NCI-H2227 treated with DMSO at 0.1 percent for 48 hours (cell line): ENCODE measurements at places on chromosomes 5 and 9.

- DNase-seq, result no peak
Observed at GRCh38 chr5:52065182-52065581, 681.9 kb downstream of the ISL1 start.

DNA sequence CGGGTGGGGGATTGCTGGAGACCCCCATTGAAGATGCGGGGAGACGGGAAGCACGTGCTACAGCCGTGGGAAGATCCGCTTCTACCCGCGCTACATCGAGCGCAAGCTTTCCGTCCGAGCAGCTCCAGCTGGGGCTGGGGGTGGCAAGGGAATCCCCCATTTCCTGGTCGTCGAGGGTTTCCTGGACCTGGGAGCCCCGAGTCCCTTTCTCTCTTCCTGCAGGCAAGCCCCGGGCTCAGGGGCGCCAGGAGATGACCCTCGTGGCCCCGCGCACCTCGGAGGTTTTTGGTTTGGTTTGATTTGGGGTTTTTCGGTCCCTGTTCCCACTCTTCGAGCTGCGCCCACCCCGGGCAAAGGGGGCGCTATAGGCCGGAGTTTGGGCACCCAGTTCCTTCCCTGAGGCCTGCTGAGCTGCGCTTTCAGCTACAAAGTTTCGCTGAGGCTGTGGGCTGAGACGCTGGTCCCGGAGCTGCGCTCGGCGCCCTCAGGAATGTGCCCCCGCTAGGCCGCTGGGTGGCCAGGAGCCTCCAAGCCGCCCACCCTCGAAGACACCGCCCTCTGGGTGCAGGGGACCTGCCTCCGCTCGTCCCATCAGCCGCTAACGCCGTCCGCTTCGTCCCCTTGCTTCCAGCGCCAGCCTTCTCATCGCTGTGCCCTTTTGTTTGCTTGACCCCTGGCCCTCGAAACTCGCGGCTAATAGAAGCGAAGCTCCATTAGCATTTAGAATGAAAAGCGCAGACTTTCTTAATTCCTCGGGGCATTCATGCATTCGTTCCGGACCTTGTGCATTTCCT is 2.9 kb downstream of the NR4A3 start:
- no peak for DNase-seq

DNA sequence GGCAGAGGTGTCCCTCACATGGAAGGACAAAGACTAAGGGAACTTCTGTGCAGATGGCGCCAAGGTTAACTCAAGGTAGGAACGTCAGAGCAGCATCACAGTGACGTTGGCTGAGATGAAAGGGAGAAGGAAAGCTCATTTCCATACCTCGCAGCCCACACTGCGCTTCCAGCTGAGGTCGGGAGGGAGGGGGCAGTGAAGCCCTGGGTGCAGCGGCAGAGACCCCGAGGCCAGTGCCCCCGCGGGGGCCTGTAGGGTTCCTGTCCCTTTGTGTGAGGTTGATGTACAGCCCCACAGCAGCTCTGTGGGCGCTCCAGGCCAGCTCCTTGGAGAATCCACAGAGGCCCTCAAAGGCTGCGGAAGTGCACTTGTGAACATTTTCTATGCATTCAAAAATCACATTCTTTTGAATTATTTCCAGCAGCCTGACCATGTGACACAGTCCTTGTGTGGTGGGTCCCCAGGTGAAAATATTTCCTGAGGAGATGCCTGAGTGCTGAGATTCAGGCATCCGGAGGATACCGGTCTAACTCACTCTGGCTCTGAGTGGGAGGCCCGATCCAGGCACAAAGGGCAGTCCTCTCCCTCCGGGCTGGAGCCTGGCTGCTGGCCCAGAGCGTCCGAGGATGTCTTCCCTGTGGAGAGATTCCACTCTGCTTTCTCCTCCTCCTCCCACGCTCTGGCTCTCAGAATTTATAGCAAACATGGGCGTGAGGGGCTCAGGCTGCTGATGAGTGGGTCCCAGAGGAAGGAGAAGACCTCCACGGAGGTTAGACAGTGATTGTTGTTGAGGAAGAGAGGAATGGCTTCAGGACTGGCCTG is 150.7 kb downstream of the ICE1 start:
- DNase-seq, result no peak

GRCh38 chr9:129282272-129282671 is 104.2 kb upstream of the IER5L start:
- no peak for DNase-seq

- no peak for DNase-seq
Observed at GRCh38 chr5:169913479-169913878, 66.8 kb downstream of the INSYN2B start.

GRCh38 chr9:95509851-95510708 is 6.7 kb downstream of the PTCH1 start:
- DNase-seq, result no peak

DNA sequence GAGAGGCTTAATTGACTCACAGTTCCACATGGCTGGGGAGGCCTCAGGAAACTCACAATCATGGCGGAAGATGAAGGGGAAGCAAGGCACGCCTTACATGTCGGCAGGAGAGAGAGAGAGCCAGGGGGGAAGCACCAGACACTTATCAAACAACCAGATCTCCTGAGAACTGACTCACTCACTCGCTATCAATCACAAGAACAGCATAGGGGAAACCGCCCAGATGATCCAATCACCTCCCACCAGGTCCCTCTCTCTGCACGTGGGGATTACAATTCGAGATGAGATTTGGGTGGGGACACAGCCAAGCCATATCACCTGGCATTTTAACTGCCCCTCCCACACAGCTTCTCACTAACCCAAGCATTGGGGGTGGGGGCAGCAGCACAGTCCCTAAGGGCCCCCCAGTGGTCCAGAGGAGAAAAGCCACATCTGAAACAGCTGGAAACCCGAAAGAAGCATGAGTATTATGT is 76.1 kb upstream of the ASS1 start:
- DNase-seq, result no peak

GRCh38 chr5:142888469-142889085 is 118.4 kb downstream of the ARHGAP26 start:
- DNase-seq, result peak; percentile 22

GRCh38 chr5:157362012-157362411 is 96.1 kb downstream of the CYFIP2 start:
- no peak for DNase-seq

GRCh38 chr9:111759762-111760639 is 34.7 kb downstream of the SHOC1 start:
- peak; percentile 41 for DNase-seq

DNA sequence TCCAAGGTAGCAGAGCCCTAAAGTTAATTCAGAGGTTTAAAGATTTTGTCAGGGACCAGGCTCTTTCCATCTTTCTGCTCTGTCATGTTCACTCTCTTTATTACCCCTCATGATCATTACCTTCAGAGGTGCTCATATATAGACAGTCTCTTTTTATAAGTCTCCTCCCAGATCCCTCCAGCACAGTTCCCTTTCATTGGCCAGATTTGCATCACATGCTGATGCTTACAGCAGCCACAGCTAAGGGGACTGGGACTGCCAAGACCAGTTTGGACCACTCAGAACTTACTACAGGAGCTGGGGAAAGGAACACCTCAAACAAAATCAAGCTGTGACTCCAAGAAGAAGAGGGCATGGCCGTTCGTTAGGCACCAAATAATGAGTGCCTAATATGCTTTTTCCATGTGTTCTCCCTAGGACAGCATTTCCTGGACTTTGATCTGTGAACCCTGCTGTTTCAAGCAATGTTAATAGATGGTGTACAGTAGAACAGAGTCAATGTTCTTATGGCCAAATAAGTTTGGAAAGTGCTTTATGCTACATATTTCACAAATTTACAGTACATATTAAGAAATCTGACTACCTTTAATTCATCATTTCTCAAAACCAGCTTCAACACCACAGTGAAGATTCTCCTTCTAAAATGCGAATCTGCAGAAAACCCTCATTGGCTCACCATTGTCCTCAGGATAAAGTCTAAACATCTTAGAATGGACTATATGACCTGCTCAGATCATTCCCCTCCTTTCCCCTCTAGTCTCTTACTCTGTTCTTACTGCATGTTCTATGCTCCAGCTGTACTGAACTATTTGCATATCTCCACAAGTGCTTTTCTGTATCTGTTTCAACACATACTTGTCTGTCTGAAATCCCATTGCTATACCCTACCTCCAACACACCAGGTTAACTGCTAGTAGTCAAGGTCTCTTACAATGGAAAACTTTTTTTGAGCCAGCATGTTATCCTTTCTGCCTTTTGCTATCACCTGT is 3.4 kb downstream of the C5orf58 start:
- DNase-seq, result no peak

- no peak for DNase-seq
Observed at GRCh38 chr5:9799606-9800005, 169.5 kb upstream of the TAS2R1 start.

DNA sequence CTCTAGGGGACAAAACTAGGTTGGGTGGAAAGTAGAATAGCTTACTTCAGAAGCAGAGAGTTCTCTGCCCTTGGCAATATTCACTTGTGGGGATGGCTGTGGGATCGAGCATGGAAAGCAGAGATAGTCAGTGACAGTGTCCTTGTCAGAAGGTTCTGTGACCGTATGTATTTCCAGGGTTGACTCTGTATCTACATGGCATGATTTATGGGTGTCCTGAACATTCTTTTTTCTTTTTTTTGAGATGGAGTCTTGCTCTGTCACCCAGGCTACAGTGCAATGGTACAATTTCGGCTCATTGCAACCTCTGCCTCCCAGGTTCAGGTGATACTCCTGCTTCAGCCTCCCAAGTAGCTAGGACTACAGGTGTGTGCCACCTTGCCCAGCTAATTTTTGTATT is 77.4 kb upstream of the LHFPL2 start:
- DNase-seq, result no peak

GRCh38 chr9:20242510-20243189 is 379.6 kb downstream of the MLLT3 start:
- no peak for DNase-seq

- DNase-seq, result no peak
Observed at GRCh38 chr5:139344177-139344576, 2.5 kb downstream of the PAIP2 start.

DNA sequence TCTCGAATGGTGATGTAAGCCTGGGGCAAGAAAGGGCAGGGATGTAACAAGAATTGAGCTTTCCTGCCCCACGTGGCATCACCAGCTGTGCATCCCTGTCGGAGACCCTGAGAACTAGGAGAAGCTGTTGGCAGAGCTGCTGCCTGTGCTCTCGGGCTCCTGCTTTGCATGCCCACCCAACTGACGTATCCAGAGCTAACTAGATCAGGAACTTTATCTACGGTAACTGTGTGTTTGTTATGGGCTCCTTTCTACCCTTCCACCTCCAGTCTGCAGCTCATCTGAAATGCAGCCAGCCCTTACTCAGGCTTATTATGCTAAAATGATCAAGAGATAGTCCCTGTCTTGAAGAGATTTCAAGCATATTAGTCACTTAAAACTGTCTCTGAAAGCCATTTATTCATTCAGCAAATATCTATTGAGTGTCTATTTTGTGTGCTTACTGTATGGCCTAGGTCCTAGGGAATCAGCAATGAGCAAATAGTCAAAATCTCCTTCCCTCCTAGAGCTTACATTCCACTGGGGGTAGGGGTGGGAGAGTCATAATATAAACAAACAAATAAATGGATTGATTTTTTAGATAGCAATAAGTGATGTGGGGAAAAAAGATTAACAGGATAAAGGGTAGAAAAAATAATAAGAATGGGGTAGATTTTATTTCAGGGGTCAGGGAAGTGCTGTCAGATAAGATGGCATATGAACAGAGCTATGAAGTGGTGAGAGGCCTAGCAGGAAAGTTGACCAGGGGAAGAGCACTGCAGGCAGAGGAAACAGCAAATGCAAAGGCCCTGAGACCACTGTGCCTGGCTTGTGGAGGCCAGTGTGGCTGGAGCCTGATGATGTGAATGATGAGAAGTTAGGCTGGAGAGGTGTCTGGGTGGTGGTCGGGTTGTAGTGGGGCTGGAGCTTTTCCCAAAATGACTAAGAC is 118.2 kb downstream of the GALNT10 start:
- no peak for DNase-seq

DNA sequence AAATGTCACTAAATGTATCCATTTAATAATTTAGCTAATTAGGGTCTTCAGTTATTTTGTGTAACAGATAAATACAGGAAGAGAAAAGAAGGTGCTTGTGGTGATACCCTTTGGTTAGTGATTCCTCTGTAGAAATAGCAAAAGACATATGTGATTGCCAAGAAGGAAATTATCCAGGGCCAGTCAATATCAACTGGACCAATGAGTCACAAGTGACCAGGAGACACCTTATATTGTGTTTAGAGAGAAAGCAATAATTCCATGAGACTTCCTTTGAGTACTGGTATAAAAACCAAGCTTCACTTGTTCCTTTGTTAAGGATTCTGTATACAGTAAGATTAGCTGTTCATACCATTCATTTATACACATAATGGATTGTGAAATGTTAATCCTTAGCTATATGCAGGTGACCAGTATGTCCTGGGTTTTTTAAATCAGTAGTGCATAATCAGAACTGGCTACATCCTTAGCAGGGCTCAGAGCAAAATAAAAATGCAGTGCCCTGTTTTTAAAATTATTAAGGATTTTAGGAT is 11.7 kb upstream of the F2R start:
- DNase-seq, result no peak

DNA sequence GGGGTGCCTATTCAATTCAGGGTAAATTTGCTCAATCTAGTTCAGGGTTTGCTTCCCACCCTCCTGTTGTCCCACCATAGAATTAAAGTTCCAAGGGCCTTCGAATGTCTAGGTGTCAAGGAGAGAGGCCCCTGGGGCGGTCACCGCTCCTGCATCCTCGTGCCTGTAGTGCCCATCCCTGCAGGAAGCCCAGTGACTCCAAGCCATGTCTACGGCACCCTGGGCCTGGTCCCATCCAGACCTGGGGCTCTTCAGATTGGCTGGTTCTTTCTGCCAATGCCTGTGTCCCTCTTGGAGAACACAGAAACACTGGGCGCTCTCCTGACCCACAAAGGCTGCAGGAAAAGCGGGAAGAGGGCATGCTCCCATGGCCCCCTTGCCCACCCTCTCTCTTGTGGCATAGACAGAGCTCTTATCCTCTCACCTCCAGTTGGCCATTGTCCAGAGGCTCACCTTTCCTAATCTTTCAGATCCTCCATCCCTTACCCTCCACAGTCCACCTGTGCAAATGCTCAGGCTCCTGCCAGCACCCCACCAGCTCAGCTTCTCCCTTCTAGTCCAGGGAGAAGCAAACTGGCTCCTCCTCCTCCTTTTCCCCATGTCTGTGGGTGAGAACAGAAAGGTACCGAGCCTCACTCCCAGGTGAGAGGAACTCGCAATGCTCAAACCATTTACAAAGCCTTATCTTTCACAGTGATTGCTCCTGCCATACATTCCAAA is 253.0 kb upstream of the IRX2 start:
- no peak for DNase-seq

DNA sequence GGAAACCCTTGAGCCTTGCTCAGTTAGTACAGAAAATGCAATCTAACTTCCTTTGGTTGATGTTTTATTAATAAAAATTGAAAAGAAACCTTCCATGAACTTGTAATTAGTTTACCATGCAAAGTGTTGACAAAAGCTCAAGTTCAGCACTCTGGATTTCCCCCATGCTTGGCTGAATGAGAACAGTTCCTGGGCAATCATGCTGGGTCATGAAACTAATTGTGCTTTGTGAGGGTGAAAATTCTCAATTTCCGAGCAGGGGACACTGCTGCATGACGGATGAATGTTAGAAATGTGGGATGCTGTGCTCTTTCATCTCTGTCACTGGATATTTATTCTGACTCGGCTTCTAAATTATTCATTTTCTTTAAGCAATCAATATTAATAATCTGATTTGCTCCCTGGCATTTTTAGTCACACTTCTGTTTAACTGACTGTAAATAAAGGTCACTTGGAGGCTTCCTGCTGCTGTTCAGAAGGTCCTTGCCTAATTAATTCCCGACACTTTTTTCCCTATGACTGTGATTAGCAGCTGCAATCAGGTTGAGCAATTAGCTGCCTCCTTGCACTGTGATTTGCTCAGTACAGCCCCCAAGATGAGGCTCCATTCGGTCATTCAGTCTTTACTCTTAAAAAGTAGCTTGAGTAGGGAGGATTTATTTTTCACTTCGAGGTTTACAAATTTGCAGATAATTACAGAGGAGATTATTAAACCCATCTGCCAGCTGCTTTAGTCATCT is 678.1 kb upstream of the ZNF608 start:
- DNase-seq, result no peak
